ENCODE measurements at places on chromosomes 13 and 19. TPM values are rescaled to one million over a fixed set of nuclear protein-coding genes. Genes with fewer than 3 reads are reported as not detected.
A peak's percentile ranks its signal among the peaks of the same experiment; 100 is the strongest.

Gene RFPL4AL1
- total RNA-seq: not detected

Gene TNFSF11
- 0.32 TPM for total RNA-seq

DNA sequence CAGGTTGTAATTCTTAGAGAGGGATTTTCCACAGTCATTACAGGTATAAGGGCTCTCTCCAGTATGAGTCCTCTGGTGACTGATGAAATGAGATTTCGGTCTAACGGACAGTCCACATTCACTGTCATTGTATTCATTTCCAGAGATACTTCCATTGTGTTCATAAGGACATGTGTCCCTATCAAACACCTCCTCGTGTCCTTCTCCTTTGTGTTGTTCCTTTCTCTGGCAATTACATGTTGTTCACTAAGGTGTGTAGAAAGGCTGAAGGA lies 10.5 kb upstream of the ZSCAN18 start:
- DNase-seq: no peak

Gene PTGIR
- 38.0 TPM for total RNA-seq

Gene LIPE
- total RNA-seq: 13.6 TPM

Gene KLHL1
- total RNA-seq: not detected

Gene DUS3L
- total RNA-seq: 56.3 TPM

Gene ELSPBP1
- not detected for total RNA-seq

- no peak for DNase-seq
Measured at GRCh38 chr19:39160889-39161672, 35.5 kb downstream of the PAK4 start.

Gene RASAL3
- 101 TPM for total RNA-seq

- DNase-seq: no peak
Measured at GRCh38 chr13:69755101-69755500, 352.5 kb upstream of the ATXN8OS start.

GRCh38 chr13:95301183-95301967 lies at the start of gene ABCC4:
ABCC4 (minus strand) TSS chr13:95301451; CDS start chr13:95301314, 137 bp downstream.
- peak; percentile 69 for DNase-seq

GRCh38 chr19:10737722-10738121 lies 19.8 kb downstream of the DNM2 start:
- DNase-seq: no peak

DNA sequence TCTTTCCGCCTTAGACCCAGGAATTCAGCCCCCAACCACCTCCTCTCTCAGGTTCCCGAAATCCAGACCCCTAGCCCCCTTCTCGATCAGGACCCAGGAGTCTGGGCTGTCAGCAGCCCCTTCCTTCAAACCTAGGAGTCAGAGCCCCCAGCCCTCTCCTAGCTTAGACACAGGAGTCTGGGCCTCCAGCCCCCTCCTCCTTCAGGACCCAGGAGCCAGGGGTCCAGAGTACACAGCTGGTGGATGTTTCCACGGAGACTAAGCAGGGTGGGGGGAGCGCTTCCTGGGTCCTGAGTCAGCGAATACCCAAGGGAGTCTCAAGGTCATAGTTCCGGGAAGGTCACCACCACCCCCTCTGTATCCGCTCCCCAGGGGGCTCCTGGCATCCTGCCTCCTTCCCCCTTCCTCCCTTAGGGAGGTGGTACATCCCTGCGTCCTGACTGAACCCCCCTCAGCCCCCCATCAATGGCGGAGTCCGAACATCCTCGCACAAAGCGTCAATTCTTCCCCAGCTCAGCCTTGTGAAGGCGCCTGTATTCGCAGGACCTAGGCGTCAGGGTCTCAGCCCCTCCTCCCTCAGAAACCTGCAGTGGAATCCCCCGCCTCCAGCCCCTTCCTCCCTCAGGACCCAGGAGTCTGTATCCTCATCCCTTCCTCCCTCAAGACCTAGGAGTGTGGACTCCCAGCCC lies 4.6 kb downstream of the CADM4 start:
- no peak for DNase-seq

DNA sequence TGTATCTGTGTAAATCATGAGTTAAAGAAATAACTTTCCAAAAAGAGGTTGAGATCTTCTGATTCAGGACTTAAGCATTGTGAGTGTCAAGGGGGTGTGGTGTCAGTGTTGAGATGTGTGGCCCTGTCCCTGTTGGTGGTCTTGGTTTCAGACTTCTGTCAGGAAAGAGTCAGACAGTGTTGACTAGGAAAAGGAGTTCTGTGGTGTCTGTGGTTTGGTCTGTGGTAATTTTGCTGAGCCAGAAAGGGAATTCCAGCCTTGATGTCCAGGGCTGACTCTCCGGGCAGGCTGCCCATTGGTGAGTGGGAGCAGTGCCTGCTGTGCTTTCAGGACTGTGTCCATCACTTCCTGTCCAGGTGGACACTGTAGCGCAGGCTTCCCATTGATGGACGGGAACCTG lies 39.8 kb upstream of the IGFL4 start:
- no peak for DNase-seq

DNA sequence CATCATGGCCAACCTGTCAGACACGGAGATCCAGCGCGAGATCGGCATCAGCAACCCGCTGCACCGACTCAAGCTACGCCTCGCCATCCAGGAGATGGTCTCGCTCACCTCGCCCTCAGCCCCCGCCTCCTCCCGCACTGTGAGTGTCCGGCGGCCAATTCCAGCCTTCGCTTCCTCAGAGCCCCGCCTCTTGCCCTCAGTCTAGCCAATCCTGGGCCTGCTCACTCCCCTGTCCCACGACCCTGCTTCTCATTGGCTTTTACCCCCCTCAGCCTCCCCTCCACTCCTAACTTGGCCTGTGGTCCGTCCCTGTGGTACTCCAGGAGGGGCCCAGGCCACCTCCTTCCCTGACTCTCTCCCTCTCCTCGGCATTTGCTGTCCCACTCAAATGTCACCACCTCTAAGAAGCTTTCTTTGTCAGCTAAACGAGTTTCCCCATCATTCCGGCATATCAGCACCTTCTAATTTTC lies 12.3 kb downstream of the HRC start:
- peak; percentile 78 for DNase-seq

Data from activated naive CD4-positive, alpha-beta T cell treated with anti-CD3 and anti-CD28 coated beads, Interleukin-2, amount 50 U/mL, for 72 hours (primary cell).